Brain (organoid and tissue), 16 donors: ENCODE measurements at places on chromosomes 3 and 15. TPM values are rescaled to one million over a fixed set of nuclear protein-coding genes. Genes with fewer than 3 reads are reported as not detected.

The ZBTB47 gene
- 25.6 TPM for polyA plus RNA-seq

The PLA1A gene
- polyA plus RNA-seq, result 2.4 TPM

The KCNH8 gene
- polyA plus RNA-seq, result 1.5 TPM

The ZNF620 gene
- polyA plus RNA-seq, result 3.5 TPM

The DNASE1L3 gene
- 0.80 TPM for polyA plus RNA-seq

The SI gene
- polyA plus RNA-seq, result not detected

The ROBO2 gene
- polyA plus RNA-seq, result 3.8 TPM

The TRIM59 gene
- polyA plus RNA-seq, result 1.5 TPM

The NR2E3 gene
- polyA plus RNA-seq, result not detected

The FBXW12 gene
- not detected for polyA plus RNA-seq

The SEC11A gene
- 143 TPM for polyA plus RNA-seq

The RAD18 gene
- 3.4 TPM for polyA plus RNA-seq

The CCRL2 gene
- polyA plus RNA-seq, result 0.53 TPM

The HYKK gene
- 6.6 TPM for polyA plus RNA-seq

The GATA2 gene
- polyA plus RNA-seq, result 3.7 TPM
